DMS79 (cell line): ENCODE measurements at places on chromosomes 12 and 14.

DNA sequence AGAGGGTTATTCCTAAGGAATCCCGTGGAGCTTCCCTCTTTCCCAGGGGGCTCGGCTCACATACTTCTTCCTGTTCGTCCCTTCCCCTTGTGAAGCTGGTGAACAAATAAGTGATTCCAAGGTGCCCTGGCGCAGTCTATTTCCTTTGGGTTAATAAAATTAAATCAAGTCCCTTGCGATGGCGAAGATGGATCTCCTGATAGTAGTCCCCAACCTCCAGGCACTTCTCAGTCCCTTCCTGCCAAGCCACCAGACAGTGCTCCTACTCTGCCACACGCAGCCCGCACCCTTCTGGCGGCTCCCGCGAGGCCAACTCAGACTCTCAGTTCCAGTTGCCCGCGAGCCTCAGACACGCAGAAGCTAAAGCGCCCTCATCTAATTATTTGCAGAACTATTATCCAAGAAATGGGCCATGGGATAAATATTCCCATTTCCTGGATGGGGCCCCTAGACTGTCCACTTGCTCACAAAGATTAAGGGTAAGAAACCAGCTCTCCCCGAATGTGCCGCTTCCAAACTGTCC, 2.4 kb upstream of the SIX6 start:
- DNase-seq = no peak

GRCh38 chr12:4538207-4539160, at the start of gene RAD51AP1:
RAD51AP1 (plus strand) TSS chr12:4538890; CDS start chr12:4538940, 50 bp downstream.
- peak; percentile 92 for DNase-seq

GRCh38 chr14:55684956-55685584, 105.1 kb downstream of the KTN1 start:
- no peak for DNase-seq

DNA sequence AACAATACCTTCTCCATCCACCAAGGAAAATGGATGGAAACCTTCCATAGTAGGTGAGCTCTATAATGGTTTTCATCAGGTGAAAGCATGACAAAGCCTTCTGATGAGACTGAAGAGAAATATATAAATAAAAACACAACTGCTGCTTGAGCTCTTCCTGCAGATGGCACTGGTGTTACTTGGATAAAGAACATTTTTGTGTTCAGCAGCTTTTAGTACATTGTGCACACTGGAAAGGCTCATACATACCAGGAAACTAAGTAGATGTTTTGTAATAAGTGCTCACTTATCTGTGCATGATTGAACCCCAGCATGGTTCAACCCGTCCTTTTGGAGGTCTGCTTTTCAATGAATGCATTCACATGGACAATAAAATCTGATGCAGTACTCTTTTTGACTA, 357.3 kb upstream of the MIS18BP1 start:
- peak; percentile 47 for DNase-seq

DNA sequence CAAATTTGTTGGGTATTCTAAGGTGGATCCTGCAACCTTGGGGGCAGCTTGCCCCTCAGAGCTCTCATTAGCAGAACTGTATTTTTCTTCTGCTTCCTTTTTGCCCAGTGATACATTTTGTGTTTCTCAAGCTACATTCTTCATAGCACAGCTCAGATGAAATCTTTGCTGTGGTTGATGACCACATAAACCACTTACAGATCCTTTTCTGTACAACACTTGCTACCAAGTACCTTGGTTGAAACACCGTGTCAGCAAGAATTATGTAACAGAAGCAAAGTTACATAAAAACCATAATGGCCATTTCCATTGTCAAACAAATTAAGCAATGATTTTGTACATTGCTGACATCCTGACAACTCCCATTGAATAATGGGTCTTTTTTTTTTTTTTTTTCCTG, 9.7 kb upstream of the PLBD1 start:
- DNase-seq = peak; percentile 59

DNA sequence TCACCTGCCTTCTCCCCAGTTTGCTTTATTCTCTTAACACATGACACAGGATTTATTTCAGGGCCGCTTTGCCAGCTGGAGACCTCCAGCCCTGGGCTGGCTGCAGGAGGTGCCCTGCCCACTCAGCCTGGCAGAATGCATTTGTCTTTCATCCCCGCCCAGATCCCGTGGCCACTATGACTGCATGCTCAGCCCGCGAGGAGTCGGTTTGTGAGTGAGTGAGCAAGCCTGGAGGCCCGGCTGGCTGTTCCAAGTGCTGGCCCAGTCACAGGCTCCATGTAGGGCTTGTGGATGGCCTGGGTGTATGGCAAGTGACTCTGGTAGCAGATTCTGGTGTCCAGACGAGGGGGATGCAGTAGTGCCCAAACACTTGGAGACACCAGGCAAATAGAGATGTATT, 2.1 kb downstream of the TDP1 start:
- DNase-seq = no peak

DNA sequence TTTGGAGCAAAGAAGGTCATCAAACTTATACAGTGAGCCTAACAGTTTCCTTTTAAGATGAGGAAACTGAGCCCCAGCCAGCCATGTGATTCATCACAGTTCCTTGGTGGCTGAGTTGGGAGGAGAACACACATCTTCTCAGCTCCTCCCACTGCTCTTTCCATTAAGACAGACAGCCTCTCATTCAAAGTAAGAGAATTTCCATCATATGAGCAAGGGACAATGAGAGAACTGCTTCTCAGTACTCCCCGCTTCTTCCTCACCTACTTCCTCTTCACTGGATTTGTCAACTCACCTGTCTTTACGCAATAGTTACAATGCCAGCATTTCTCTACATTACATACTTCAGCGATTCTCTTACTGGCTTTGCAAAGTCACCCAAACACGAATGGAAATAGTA, 2.2 kb downstream of the IFNG start:
- DNase-seq = no peak

DNA sequence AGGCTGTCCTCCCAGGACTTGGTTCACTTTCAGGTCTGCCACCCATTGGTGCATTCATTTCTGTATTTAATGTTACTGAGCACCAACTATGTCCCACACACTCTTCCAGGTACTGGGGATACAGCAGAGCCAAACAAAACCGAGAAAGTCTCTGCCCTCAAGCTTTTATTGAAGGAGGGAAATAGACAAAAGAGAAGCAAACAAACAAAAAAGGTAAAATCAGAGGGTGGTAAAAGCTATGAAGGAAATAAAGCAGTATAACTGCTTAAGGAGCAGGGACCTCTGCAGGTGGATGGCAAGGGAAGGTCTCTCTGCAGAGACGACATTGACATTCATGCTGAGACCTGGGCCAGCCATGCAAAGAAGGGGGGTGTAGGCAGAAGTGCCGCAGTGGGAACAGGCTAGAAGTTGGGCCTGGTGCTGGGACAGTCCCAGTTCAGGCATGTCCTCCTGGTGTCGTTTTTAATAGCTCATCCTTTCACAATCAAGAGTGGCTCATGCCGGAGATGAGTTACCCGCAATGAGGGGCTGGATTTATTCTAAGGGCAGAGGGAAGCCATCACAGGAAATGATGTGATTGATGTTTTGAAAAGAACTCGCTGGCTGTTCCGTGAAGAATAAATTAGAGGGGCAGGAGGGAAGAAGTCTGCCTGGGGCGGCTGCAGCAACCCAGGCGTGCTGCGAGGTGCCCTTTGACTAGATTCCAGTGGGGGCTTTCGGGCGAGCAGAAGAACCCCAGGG, 72.8 kb downstream of the IRF2BPL start:
- DNase-seq = peak; percentile 66

GRCh38 chr12:94276725-94277124, 128.3 kb downstream of the PLXNC1 start:
- DNase-seq = no peak

GRCh38 chr14:57657487-57657886, 163.8 kb upstream of the CCDC198 start:
- DNase-seq = no peak

- DNase-seq = no peak
Observed at GRCh38 chr12:94864987-94865386, 138.5 kb downstream of the NDUFA12 start.

DNA sequence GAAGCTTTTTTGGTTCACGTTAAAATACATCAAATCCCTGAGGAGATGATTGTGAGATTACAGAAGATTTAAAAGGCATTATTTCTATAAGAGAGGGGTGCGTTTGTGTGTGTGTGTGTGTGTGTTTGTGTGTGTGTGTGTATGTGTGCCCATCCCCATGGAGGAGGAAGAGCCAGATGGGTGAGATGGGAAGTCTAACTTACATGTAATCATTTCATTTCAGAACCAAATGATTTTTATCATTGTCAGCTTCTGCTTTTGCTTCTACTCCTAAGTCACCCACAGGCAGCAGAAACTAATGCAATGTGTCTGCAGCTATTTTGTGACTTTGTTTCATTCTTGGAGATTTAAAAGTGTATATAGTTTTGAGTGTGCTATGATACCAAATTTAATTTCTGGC, 68.7 kb downstream of the SLC4A8 start:
- DNase-seq = no peak

DNA sequence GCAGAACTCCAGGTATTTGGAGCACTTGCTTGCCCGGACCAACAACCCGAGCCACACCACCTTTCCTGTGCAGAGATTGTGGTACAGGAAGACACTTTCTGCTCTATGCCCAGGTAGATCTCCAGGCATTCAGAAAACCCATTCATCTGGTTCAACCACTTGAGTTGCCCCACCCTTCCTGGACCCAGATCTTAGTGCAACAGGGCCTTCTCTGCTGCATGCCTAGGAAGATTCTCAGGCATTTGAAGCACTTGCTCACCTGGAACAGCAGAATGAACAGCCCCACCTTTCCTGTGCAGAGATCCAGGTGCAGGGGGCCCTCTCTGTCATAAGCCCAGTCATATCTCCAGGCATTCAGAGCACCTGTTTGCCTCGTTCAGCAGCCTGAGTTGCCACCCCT, 412.8 kb upstream of the MGAT4C start:
- no peak for DNase-seq

DNA sequence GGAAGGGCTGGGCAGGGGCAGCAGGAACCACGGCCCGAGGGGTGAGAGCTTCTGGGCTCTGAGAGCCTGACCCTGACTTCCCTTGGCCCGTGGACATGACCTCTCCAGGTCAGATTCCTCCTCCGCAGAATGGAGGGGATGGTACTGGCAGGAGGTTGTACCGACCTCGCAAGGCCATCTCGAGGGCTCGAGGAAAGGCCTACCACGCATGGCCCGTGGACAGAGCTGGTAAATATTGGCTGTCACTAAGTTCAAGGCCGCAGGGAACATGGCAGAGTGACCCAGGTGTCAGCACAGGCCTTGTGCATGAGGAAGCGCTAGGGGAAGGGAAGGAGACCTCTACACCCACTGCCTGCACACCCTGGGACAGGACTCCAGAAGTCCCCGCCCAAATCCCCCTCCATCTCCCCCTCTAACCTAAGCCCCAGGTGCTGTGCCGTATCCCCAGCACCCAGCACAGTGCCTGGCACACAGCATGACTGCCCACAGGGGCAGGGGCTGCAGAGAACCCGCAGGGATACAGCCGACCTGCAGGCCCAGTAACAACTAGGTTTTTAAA, 54.9 kb upstream of the PPP2R5C start:
- no peak for DNase-seq

- no peak for DNase-seq
Observed at GRCh38 chr12:62468397-62468796, 1.8 kb downstream of the MON2 start.

DNA sequence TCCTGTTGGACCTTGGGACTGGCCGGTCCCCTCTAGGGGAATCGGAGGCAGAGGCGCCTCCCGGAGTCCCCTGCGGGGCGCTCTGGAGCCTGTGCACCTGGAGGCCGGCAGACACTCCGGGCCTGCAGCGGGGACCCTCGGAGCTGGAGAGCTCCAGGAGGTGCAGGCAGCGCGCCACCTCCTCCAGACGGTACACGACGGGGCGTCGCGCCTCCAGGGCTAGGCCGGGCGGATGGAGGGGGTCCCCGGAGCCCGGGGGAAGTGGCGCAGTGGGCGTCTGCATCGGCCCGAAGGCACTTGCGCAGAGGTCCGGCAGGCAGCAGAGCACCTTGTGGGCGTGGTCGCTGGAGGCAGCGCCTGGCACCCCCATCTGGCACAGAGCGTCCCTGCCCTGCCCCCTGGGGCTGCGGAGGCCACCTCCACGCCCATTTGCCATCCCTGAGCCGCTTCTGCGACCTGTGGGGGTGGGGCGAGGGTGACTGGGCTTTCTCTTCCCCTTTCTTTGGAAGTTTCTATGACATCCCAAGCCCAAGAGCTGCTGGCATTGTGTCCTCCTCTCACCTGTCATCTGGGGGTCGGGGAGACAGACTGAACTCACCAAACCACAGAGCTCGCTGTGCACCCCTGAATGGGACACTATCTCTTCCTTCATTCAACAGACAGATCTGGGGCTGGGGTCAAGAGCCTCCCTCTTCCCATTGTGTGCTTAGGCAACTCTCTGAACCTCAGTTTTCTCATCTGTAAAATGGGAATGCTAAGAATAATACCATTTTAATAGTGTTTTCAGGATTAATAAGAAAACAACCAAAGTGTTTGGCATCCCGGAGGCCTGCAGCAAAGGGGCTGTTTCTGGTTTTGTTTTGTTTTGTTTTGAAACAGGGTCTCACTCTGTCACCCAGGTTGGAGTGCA, 37.5 kb upstream of the CORO1C start:
- no peak for DNase-seq

- no peak for DNase-seq
Observed at GRCh38 chr12:74370608-74371216, 166.9 kb upstream of the ATXN7L3B start.

- DNase-seq = no peak
Observed at GRCh38 chr14:51716610-51717009, 64.9 kb downstream of the FRMD6 start.

DNA sequence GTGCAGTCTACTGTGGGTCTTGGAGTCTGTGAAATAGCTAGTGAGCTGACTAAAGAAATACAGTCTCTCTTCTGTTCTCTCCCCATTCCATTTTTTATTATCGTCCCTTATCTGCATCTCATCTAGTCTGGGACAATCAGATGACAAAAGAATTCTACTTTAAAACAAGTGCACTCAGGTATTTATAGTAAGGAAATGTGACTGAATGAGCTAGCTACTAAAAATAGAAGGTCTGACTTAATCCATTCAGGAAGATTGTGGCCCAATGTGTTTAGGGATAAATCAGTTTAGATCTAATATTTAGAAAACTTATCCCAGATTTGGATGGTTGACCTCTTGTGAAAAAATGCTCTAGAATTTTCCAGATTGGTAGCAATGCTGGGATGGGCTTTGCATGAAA, 126.8 kb upstream of the NRXN3 start:
- no peak for DNase-seq

DNA sequence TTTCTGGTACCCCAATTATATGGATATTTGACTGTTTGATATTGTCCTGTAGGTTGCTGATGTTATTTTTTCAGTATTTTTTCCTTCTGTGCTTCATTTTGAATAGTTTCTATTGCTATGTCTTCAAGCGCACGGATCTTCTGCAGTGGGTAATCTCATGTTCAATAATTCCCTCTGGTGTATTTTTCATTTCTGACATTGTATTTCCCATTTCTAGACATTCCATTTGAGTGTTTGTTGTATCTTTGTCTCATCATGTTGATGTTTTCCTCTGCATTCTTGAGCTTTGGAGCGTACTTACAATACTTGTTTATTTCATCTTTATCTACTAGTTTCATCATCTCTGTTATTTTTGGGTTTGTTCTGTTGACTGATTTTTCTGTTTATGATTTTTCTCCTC, 22.0 kb downstream of the TSPAN9 start:
- no peak for DNase-seq

GRCh38 chr12:76083246-76083903, 1.1 kb downstream of the NAP1L1 start:
- DNase-seq = no peak

- DNase-seq = peak; percentile 33
Observed at GRCh38 chr12:128554546-128555304, 269.0 kb downstream of the SLC15A4 start.

GRCh38 chr14:92704821-92705220, 43.6 kb downstream of the LGMN start:
- DNase-seq = no peak
